ENCODE measurements at places on chromosomes 13 and 19.

DNA sequence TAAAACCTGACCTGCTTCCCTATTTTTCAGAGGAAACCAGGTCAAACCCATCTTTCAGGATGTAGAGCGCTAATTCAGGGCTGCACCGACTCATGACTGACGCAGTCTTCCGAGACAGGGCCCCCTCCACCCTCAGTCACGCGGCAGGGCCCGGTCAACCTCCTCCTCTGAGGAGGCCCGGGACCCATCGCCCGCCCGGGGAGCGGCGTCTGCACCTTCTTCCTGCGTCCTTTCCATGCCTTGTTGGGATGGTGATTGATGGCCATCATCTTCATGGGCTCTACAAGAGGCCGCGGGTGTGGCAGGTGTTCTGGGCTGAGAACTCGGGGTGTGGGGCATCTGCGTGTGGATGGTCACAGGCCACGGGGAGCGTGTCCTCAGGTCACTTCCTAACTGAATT lies 26.0 kb downstream of the GRTP1 start:
- DNase-seq = no peak

GRCh38 chr13:60402022-60402421 lies 5.0 kb downstream of the TDRD3 start:
- no peak for DNase-seq

DNA sequence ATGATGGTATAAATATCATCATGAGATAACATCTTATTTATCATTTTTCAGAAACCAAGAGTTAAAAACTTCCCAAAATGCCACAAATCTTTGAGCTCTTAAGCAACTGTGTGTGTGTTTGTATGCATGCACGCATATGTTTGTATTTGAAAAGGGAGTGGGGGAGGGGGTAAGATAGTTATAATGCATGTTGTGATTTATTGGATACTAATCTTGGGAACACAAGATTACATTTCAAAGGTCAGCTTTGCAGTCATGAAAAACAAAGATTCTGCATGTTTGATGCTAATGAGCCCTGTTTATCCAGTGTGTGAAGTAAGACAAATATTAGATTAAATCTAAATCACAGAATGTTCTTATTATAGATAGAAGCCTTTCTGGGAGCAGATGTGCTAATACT lies 355.9 kb downstream of the DCT start:
- no peak for DNase-seq

- DNase-seq = no peak
Measured at GRCh38 chr19:8665468-8666213, 33.0 kb downstream of the ACTL9 start.

GRCh38 chr13:85277748-85278147 lies 521.5 kb downstream of the SLITRK6 start:
- DNase-seq = no peak

- no peak for DNase-seq
Measured at GRCh38 chr19:10069046-10069445, 17.1 kb upstream of the SHFL start.

- DNase-seq = no peak
Measured at GRCh38 chr13:62524498-62524897, 1108.8 kb upstream of the PCDH20 start.

All from ecto neural progenitor cell (in vitro differentiated cells).